Skin of body (tissue), 3 donors: ENCODE measurements at places on chromosomes 13 and 19. TPM values are rescaled to one million over a fixed set of nuclear protein-coding genes. Genes with fewer than 3 reads are reported as not detected.
A peak's percentile ranks its signal among the peaks of the same experiment; 100 is the strongest.

FBN3 gene
- 6.9 TPM for total RNA-seq

CBARP gene
- total RNA-seq = 1.9 TPM

TEKTIP1 gene
- not detected for total RNA-seq

AXL gene
- 36.2 TPM for total RNA-seq

CABP5 gene
- total RNA-seq = not detected

ZNF221 gene
- total RNA-seq = 6.5 TPM

ZNF878 gene
- 0.49 TPM for total RNA-seq

DNA sequence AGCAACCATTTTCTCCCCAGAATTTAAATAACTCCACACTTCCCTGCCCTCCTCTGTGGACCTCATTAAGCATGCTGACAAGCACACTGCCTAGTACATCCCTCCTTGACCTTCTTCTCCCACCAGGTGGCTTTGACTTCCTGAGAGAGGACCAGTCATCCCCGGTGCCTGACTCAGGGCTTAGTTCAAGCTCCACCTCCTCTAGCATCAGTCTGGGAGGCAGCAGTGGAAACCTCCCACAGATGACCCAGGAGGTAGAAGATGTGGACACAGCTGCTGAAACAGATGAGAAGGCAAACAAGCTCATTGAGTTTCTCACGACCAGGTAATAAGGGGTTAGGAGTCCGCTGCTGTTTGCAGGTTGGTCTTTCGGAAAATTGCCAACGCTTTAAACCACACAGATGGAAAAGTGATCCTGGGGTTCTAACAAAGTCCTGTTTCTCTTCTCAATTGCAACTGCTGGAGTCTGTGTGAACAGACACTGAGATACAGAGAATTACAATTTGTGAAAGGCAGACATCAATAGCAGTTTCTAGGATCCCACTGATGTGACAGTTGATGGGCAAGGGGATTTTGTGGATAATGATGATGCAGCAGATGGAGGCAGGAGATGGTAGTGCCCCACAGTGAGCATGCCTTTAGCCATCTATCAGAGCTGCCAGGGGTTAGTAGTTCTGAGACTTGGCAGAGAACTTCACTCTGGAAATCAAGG is 86.7 kb downstream of the ZAR1L start:
- no peak for DNase-seq

DNA sequence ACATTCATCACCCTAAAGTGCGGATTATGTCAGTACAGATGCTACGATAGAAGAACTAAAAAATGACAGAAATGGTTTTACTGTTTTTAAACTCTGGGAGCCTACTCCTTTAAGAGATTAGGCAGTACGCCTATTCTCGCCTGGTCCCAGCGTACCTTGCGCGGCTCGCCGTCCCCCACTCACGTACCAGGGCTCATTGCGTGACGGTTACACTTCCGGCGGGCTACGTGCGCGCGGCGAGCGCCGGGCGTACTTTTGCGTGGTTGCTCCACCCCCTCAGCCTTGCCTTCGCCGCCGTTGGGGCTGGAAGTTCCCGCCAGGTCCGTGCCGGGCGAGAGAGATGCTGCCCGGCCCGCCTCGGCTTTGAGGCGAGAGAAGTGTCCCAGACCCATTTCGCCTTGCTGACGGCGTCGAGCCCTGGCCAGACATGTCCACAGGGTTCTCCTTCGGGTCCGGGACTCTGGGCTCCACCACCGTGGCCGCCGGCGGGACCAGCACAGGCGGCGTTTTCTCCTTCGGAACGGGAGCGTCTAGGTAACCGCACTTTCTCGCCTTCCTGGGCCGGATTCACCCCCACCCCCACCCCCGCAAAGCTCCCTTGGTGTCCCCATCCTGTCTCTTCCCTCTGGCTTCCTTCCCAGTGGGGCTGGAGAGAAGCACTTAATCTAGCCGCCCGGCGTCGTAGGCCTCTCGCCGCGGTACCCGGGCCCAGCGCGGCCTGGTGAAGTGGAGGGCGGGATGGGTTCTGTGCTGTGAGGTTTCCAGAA is at the start of gene NUP58:
Gene NUP58 (plus strand): TSS at position 279 of the 767 bp plus-strand sequence. CDS start 149 bp downstream, at position 428.
- peak; percentile 96 for DNase-seq

DNA sequence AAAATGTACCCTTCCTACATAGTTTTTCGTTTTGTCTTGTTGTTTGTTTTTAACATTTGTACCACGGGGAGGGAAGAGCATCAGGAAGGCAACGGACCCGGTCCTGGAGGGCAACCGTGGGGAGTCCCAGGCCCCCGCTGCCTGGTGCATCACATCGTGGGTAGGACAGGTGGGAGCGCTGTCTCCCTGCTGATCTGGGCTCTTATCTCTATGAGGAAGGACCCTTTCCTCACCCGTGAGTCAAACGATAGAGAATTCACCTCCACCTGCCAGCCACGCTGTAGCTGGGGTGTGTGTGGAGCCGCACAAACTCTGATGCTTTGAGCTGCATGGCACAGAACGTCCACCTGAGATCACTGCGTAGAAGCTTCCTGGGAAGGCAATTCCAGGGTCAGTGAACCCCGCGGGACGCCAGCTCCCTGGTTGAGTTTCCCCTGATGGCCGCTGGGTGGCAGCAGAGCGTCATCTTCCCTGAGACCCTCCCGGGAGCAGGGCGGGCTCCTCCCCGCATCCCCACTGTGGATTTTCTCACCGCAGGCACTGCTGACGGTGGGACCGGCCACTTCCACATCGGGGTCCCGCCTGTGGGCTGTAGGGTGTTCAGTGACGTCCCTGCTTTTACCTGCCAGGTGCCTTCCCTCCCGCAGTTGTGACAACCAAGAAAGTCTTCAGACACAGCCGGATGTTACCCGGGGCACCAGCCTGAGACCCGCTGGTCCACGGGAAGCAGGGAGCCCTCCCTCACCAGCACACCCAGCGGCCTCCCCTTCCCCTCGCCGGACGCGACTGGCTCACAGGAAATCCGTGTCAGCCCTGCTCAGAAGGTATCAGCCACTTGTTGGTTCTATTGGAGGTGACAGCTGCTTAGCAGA is 54.7 kb downstream of the ZNF787 start:
- DNase-seq = no peak

GRCh38 chr19:16363852-16364230 is 39.2 kb downstream of the KLF2 start:
- no peak for DNase-seq

GRCh38 chr13:108985166-108985565 is 355.8 kb downstream of the MYO16 start:
- no peak for DNase-seq

GRCh38 chr19:34359954-34360315 is 5.1 kb upstream of the GPI start:
- no peak for DNase-seq

GRCh38 chr13:99909836-99910619 is 61.5 kb downstream of the ZIC5 start:
- DNase-seq = no peak

DNA sequence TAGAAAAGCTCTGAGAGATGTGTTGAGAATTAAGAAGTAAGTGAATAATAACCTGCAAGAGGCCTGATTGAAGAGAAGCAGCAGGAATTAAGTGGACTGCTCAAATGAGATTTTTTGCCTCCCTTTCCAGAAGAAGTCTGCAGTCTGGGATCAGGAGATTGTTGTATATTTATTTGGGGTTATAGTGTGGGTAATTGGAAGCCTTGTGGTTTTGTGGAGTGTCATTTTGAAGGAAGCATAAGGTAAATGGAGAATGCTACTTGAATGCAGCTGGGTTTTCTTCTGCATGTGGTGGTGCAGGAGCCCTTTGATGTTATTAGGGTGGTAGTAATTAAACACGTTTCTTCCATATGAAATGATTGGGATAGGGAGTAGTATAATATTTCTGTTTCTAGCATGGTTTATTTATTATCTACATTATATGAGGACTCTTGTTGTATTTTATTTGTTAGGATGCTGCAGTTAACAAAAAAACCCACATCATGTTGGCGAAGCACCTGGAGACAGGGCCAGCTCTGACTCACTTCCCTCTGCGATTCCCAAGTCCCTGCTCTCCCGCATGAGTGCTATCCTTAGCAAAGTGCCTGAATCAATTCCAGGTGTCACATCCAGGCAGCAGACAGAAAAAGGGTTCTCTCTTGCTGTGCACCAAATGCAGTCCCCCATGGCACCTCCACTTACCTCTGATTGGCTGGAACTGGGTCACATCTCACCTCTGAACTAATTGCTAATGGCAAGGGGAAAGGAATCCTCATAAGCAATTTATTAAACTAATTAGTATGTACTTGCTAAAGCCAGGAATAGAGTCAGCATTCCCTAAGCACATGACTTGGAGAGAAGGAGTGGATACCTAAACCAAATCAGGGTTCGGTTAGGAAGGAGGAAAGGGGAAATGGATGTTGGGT is 54.8 kb downstream of the DGKH start:
- no peak for DNase-seq

- no peak for DNase-seq
These were observed 22.8 kb upstream of the ANKRD10 start for GRCh38 chr13:110937511-110938285.

GRCh38 chr13:23979361-23980159 is 82.3 kb upstream of the C1QTNF9B start:
- peak; percentile 40 for DNase-seq

DNA sequence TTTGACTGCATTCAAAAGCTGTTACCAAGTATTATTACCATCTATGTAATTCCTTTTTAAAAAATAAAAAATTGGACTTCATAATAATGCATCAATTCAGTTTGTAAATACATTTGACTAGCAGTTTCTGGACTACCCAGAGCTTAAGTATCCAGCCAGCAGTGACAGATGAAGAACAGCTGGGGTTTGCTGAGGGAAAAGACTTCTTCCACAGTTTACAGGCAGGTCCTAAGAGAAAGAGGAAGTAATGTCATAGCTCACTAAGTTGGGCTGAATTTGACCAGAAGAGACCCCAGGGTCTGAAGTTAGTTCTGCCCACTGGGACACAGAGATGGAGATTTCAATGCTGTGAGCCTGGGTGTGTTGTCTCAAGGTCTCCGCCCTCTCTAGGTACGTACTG is 96.4 kb downstream of the MBNL2 start:
- peak; percentile 35 for DNase-seq

DNA sequence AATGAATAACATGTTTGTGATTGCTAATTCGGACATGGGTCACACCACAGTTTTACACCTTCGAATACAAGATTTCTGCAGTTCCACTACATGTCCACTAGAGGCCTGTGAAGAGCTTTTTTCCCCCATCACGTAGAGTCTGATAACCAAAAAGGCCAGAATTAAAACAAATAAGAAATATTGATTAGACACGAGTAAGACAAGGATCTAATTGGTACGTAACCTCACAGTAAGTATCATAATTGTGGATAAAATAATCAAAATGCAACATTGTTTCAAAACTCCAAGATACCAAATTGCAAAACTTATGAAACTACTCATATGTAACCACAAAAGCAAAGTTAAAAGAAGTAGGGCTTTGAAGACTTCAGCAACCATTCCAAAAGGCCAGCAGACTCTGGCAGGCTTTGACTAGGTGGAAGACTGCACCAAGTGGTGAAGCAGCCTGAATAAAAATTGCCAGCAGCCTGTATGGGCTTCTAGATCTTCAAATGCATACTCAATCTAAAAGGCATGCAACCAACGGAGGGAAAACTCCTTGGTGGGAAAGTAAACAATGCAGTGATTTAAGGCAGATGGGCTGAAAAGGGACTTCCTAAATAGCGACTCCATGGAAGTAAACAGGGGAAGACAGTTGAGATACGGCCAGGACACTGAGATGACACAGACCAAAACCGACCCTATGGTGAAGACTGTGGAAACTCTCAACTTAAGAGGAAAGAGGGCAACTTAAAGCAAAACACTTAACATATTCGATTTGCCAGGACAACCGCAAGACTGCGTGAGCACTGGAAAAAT is 56.7 kb downstream of the STARD13 start:
- DNase-seq = peak; percentile 80

GRCh38 chr19:14413693-14414181 is 5.4 kb downstream of the DDX39A start:
- no peak for DNase-seq

GRCh38 chr19:30229525-30230174 is 142.5 kb upstream of the ZNF536 start:
- peak; percentile 34 for DNase-seq

GRCh38 chr13:30908416-30908980 is 2.4 kb downstream of the MEDAG start:
- DNase-seq = no peak

- no peak for DNase-seq
These were observed 26.8 kb upstream of the SACS start for GRCh38 chr13:23460309-23460708.
